ENCODE measurements at places on chromosomes 7 and 10.

GRCh38 chr7:2771274-2771731 lies 72.8 kb downstream of the GNA12 start:
- no peak for DNase-seq

DNA sequence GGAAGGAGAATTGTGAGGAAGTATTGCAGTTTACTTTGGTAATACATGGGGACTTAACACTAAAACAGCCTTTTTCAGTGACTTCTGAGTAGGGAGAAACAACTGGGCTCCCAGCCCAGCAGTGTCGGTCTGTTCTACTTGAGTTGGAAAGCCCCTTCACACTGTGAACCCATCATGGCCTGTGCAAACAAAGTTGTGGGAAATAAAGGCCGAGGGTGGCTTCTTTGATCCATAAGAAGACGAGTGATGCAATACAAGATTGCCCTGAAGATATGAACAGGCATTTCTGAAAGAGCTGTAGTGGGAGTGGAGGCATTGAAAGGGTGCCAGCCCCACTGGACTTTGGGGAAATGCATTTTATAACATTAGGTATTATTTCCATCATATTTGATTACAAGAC lies 28.3 kb downstream of the C10orf120 start:
- DNase-seq, result no peak

- DNase-seq, result no peak
Observed at GRCh38 chr7:15571301-15571878, 9.6 kb upstream of the AGMO start.

GRCh38 chr7:134254311-134254710 lies 62.4 kb downstream of the SLC35B4 start:
- DNase-seq, result no peak

DNA sequence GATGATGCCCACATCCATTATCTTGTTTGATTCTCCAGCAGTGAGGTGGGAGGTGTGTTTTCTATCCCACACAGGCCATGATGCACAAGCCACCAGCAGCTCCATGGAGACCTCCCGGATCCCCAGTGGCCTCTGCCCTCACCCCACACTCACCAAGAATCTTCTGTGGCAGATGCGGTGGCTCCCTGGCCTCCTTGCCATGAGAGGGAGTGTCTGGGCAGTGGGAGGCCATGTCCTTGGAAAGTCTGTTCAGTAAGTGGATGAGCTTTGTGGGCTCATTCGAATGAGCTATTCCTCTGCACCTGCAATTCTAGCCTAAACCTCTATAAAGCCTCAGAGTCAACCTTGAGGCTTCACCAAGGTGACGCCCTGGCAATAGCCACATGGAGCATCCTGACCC lies 243.8 kb downstream of the TCERG1L start:
- no peak for DNase-seq

GRCh38 chr10:122126763-122127659 lies 138.0 kb downstream of the TACC2 start:
- DNase-seq, result no peak

DNA sequence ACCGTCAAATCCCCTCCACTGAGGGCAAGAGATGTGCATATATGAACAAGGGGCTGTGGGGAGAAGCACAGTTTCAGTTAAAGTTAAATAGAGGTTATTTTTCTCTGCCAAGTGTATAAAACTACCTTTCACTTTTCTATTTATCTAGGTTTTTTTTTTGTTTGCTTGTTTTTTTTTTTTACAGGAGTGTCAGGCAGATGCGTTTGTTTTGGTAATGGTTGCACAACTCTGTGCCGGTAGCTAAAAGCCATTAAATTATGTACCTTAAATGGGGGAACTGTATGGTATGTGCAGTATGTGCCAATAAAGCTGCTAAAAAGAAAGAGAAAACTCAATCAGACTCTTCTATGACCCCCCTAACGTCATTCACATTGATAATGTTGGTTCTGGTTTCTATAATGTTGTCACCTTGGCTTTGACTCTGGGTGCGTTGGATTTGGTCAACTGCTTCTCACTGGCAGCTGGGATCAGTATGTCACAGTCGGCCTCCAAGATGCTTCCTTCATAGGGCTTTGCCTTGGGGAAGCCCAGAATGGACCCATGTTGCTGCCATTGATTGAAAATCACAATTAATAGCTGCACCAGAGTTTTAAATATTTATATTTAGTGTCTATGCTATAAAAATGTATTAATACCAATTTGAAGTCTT lies 34.2 kb downstream of the GLUD1 start:
- no peak for DNase-seq

GRCh38 chr10:62778125-62778524 lies 26.4 kb upstream of the ADO start:
- no peak for DNase-seq

- no peak for DNase-seq
Observed at GRCh38 chr10:129328546-129328945, 138.5 kb upstream of the MGMT start.

DNA sequence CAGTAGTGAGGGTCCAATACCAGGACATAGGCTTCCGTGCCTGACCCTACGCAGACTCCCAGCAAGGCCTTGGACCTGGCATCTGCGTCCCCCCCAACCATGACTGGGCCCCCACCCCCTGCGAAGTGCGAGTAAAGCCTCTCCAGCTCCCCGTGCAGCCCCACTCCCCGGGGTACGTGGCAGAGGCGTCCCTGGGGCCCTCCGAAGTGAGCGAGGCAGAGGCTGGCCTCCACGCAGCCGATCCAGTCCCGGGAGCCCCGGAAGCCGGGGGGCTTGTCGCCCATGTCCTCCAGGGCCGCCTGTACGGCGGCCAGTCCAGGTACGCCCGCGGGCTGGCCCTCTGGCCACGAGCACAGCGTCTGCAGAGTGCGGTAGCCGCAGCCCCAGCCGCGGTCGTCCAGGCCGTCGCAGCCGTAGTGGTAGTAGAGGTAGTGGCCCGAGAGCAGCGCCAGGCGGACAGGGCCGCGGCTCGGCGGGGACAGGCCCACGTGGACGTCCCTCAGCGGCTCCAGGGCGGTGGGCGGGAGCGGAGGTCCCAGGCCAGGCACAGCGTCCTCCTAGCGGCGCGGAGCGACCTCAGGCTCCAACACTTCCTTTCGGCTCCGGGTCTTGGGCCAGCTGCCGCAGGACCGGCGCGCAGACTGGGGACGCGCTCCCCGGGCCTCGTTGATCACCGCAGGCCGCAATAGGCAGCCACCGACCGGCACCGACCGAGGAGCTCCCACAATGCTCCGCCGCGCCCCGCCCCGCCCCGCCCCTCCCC lies at the start of gene UFSP1:
TSS of gene UFSP1 (minus strand) at position 728 of the 763 bp plus-strand sequence. CDS start at position 284, 444 bp downstream.
- no peak for DNase-seq

GRCh38 chr10:4344492-4344994 lies 481.5 kb upstream of the AKR1E2 start:
- DNase-seq, result peak; percentile 4

GRCh38 chr7:1948887-1949680 lies 279.0 kb downstream of the ELFN1 start:
- DNase-seq, result no peak

- no peak for DNase-seq
Observed at GRCh38 chr10:15225511-15225910, 57.0 kb upstream of the NMT2 start.

GRCh38 chr10:124696446-124697392 lies 47.5 kb downstream of the FAM53B start:
- DNase-seq, result no peak

DNA sequence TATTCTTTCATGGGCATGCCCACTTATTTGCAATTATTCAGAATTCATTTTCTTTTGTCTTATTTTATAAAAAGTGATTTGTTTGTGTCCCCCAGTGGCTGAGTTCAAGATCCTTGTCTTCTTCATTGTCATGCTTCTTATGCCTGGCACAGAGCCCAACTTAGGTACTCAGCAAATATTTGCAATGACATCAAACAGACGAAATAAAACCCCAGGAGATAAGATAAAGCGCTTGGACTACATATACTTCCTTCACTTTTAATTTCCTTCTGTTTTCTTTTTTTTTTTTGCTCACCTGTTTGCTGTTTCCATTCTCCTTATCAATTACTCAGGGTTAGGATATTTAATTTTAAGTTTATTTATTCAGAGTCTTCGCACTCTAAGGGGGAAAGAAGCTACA lies 225.0 kb downstream of the SDHAF3 start:
- DNase-seq, result no peak

DNA sequence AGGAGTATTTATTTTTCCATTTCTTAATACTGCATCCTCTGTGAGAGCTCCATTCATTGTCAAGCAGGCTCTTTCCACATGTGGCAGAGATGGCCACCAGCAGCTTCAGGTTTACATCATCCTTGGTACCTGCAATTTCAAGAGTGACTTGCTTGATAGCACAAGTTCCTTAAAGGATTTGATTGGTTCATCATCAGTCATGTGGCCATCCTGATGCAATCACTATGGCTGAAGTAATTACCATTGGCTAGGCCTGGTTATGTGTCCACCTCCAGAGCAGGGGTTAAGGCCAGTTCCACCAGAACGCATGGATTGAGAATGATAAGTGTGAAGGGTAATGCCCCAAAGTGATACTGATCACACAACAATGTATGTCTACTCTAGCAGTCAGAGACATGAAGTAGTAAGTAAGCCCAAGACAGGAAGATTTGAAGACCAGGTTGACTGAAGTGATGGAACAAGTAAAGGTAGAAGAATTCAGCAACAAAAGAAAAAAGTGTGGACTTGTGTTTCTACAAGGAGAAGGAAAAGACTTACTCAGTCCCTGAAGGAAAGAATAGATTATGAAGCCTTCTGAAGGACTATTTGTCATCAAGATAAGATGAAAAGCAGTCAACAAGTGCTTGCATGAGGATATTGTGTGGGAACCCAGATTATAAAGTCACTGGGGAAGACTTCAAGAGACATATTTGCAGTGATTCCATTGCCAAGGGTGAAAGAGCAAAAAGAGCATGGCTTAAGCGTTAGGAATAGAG lies 26.4 kb upstream of the PRKAR2B start:
- no peak for DNase-seq

DNA sequence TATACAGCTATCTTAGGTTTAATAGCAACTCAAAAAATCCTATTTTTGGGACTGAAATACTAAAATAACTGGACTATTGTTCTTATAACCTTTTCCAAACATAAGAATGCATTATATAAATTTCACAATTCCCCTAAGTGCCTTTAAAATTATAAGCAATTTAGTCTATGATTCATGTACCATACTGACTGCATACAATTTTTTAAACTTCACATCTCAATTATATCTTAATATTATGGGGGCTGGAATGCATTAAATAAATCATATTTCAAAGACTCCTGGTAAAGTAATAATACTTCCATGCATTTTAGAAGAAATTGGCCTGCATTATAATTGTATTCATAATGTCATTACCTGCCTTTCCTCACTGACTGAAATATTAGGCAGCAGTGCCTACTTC lies 144.6 kb downstream of the CHCHD3 start:
- no peak for DNase-seq

- DNase-seq, result no peak
Observed at GRCh38 chr10:130222381-130222780, 86.2 kb downstream of the GLRX3 start.

- DNase-seq, result no peak
Observed at GRCh38 chr10:44769450-44769849, 141.7 kb upstream of the TMEM72 start.

GRCh38 chr10:3749600-3749999 lies 35.4 kb downstream of the KLF6 start:
- DNase-seq, result no peak
